D341Med (cell line): ENCODE measurements at places on chromosomes 2 and 18.

- no peak for DNase-seq
Observed at GRCh38 chr2:239343460-239343859, 57.4 kb downstream of the HDAC4 start.

GRCh38 chr18:48490641-48491293 is 48.1 kb upstream of the CTIF start:
- DNase-seq = no peak

DNA sequence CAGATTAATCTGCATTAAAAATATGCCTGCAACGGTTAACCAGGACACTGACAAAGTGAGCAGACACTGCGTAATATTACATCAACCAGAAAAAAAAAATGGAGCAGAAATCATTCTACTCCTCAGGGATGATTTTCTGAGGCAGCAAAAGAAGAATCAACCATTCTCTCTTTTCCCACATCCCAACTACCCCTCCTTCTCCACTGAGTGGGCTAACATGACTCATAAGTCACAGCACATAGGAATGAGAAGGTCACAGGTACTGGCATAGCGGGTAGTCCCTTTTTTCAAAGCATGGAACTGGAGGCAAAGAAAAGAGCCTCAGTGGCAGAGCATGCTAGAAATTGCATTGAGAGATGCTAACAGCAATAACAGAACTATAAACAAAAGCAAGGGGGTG is 54.3 kb upstream of the TSPYL6 start:
- DNase-seq = no peak

DNA sequence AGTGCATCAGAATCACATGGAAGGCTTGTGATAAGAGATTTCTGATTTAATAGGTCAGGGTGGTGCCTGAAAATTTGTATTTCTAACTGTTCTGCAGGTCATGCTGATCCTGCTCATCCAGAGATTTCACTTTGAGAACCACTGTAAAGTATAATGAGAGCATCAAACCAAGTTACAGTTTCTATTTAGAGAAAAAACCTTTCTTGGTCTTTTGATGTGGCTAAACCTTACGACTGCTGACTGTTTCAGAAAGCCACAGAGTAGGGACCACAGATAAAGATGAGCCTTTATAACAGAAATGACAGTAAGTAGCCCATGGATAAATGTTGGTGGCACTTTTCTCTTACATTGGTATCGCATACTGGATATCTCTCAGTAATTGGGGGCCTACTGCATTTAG is 109.4 kb upstream of the FANCL start:
- DNase-seq = no peak

DNA sequence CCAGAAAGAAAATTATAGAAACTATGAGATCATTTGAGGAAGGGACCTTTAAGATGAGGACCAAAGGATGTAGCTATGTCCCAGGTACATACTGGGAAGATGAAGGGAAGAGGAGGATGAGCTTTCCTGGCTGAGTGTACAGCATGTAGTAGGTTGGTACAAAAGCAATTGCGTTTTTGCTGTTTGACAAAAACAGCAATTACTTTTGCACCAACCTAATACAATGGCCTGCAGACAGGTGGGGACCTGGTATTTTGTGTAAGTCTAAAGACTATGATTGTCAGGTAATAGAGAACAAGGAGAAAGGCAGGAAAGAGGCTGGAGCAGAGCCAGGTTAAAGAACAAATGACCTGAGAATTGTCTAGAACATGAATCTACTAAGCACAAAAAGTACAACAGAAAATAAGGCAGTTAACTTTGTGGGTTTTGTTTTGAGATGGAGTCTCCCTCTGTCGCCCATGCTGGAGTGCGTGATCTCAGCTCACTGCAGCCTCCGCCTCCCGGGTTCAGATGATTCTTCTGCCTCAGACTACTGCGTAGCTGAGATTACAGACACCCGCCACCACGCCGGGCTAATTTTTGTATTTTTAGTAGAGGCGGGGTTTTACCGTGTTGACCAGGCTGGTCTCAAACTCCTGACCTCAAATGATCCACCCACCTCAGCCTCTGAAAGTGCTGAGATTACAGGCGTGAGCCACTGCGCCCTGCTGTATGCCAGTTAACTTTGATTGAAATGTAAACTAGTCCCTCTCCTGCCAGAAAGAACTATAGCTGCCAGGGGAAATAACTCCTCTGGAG is 3.2 kb upstream of the TGOLN2 start:
- DNase-seq = no peak

DNA sequence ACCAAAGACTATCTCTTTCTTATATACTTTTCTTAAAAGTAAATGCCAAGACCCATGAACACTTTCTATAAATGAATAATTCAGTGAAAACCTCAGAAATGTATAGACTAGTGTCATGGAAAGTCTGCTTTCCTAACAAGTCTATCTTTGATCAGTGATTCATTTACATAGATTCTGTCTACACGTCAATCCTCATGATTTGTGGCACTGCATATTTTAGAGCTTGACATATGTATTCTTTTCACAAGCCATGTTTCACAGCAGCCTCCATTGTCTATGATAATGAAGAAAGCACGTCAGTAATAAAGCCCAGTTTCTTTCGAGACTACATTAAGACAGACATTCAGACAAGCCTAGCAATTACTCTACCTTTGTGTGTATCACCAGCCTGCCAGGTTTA is 486.6 kb downstream of the IRS1 start:
- no peak for DNase-seq

DNA sequence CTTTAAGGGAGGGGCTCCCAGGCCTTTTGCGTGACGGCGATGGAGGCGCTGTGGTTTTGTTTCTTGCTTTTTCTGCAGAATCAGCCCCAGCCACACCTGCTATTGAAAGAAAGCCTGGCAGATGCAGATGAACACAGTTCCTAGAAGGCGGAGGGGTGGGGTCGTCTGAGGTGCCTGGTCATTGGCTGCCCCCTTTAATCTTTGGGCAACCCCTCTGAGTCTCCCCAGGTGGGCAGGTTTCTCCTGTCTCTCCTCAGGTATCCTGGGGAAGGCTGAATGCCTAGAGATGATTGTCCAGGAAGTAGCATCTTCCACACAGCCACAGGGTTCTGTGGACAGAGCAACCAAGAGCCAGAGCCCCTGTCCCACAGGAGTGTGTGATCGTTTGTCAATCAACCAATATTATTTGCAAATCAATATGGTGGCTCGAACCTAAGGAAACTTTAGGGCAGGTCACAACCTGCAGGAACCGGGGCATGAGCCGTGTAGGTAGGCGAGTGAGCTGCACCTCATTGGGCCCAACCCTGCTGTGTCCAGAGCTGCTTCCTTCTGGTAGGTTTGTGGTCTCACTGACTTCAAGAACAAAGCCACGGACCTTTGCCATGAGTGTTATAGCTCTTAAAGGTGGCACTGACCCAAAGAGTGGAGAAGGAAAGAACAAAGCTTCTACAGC is 104.3 kb downstream of the NDUFA10 start:
- no peak for DNase-seq

- no peak for DNase-seq
Observed at GRCh38 chr18:38966841-38967240, 1401.2 kb upstream of the CELF4 start.

DNA sequence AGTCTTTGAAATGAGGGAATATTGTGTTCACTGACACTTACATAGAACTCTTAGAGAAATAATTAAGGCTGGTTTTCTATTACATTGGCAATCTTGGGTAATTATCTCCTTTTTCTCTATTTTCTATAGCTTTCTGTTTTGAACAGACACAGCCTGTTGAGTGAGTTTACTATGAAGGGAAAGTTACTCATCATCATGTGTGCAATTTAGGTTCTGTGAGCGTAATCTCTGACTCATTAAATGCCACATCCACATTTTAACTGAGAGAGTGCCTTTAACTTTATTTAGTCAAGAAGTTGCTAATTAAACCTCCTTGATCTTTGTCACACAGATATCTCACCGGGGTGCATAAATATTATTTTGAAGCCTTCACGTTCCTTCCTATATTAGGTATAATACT is 174.0 kb upstream of the SLC8A1 start:
- DNase-seq = no peak

GRCh38 chr18:8657050-8657820 is 48.0 kb downstream of the RAB12 start:
- no peak for DNase-seq

GRCh38 chr2:45946023-45946422 is 294.5 kb downstream of the PRKCE start:
- DNase-seq = no peak

- no peak for DNase-seq
Observed at GRCh38 chr2:223300326-223300725, 248.3 kb downstream of the KCNE4 start.

GRCh38 chr2:20015482-20016083 is 3.1 kb upstream of the MATN3 start:
- peak; percentile 58 for DNase-seq

DNA sequence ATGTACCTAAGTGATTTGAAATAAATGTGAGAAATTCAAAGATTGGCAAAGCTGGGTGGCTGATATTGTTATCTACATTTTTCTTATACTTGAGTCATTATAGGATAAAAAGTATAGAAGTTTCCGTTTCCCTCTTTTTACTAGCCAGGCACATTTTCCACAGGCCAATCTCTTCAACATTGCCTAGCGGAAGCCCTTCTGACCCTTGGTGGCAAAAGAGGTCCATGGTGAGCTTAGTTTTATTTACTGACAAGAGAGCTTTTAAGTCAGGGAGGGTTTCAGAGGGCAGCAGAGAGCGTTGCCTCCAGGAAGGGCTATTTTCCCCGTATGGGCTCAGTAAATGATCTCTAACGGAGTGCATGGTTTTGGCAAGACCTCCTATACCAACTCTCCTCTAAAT is 15.1 kb upstream of the RHOB start:
- DNase-seq = no peak

GRCh38 chr18:30465096-30465495 is 577.4 kb downstream of the DSC3 start:
- no peak for DNase-seq

DNA sequence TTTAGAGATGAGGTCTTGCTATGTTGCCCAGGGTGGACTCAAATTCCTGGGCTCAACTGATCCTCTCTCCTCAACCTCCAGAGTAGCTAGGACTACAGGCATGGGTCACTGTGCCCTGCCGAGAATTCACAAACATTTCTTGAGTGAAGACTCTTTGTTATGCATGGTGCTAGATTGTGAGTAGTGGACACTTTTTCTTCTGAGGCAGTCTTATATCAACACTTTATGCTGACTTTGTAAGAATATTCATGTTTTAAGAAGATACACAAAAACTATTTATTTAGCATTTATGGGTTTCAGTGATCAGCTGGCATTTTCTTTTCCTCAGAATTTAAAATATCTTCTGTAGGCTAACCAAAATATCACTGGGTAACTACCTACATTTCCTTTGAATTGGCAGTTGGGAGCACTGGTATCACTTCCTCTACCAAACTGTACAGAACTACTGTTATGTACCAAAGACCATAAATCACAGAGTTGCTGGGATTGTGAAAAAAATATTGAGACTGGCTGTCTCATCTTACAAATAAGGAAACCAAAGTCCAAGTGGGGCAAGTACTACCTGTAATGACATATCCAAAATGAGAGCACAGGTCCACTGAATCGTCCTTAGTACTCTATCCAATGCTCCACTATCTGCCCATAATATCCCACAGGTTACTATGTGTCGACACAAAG is 34.0 kb downstream of the DOCK10 start:
- no peak for DNase-seq

- no peak for DNase-seq
Observed at GRCh38 chr18:23933407-23933806, 81.1 kb upstream of the TTC39C start.

DNA sequence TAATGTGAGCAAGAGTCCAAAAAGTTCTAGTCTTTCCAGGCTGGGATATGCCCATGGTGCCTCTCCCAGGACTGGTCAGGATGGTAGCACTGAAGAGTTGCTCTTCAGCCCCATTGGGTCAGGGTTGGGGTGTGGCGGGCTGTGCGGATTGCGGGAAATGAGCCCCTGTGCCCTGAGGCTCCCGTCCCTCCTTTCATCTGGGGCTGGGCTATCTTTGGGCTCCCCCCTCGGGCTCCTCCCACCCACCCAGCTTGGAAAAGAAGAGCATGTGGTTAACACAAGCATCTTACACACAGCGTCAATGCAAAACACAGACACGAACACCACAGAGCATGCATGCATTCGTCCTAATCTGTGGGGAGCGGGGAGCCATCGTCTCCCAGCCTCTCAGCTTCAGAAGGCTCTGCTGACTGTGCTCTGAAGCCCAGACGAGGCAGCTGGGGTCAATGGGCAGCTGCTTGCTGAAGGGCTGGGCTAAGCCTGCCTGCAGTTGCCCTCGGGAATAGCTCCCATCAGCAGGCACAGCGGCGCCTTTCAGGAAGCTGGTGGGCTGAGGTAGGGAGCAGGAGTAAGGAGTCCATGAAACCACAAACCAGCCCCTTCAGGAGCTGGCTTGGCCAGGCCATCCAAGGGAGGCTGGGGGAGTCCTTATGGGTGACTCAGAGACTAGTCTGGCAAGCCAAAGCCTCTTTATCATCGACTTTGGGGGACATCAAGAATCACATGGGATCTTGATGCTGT is 112.9 kb downstream of the CLIP4 start:
- DNase-seq = no peak

GRCh38 chr2:213015387-213016165 is 135.8 kb downstream of the IKZF2 start:
- no peak for DNase-seq

DNA sequence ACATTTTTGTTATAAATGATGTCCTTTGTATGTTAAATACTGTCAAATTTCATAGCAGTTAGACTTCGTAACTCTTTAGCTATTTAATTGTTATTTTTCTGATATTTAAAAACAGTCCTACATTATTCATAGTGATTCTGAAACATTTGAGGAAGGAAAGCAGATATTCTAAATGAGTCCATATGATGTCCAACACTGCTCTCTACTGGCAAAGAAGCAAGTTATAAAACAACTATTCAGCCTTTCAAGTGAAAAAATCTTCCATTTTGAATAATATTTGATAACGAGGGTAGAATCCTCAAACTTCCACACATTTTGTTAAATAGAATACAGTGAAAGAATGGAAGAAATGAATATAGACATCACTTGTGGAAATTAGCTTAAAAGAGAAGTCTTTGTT is 220.8 kb downstream of the GULP1 start:
- DNase-seq = no peak

DNA sequence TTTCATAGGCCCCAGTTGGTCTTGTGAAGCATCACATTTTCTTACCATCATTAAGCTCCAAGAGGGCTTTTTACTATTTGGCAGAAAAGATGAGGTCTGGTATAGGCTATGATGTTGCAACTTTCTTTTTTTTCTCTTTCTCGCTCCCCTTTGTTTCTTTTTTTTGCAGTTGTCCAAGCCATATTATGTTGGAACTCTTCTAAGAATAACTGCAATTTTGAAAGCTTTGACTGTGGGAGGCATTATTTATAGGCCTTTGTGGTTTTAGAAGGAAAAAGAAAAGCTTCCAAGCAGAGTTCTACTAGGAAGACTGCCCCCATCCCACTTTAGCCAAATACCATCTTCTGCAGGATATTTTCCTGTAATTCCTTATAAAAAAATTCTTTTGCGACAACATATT is 571.6 kb downstream of the ARHGAP15 start:
- no peak for DNase-seq

- DNase-seq = no peak
Observed at GRCh38 chr2:128512379-128513115, 193.9 kb upstream of the HS6ST1 start.
